ENCODE measurements at places on chromosomes 2 and 18. TPM values are rescaled to one million over a fixed set of nuclear protein-coding genes. Genes with fewer than 3 reads are reported as not detected.

DNA sequence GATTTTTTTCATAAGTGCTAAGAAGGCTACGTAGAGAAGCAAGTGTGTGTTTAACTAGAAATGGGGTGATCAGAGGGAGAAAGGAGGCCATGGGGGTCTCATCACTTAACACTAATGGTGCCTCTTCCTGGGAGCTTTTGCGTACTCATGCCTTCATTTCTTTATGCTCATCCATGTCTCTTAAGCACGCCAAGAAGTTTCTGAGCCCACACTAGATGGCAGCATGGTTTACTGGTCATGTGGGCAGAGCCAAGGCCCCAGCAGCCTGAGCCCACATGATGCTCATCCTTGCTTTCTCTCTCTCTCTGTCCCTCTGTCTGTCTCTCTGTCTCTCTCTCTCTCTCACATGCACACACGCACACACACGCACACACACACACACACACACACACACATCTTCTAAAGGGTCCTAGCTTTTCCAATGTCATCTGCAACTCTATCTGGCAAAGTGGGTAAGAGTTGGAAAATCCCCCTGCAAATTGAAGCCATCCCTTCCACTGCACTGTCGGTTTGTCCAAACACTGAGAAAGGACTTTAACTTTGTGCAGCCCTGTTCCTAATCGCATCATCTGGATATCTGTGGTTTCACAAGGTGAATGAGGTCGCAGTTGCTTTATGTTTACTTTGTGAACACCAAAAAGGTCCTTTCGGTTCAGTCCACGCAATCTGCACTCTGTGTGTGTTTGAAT is 137.1 kb upstream of the CCDC68 start:
- H3K4me3 ChIP-seq, result no peak overlapping the region
- no peak for DNase-seq
- no peaks in the 10 kb centered on the region for H3K36me3 ChIP-seq

DNA sequence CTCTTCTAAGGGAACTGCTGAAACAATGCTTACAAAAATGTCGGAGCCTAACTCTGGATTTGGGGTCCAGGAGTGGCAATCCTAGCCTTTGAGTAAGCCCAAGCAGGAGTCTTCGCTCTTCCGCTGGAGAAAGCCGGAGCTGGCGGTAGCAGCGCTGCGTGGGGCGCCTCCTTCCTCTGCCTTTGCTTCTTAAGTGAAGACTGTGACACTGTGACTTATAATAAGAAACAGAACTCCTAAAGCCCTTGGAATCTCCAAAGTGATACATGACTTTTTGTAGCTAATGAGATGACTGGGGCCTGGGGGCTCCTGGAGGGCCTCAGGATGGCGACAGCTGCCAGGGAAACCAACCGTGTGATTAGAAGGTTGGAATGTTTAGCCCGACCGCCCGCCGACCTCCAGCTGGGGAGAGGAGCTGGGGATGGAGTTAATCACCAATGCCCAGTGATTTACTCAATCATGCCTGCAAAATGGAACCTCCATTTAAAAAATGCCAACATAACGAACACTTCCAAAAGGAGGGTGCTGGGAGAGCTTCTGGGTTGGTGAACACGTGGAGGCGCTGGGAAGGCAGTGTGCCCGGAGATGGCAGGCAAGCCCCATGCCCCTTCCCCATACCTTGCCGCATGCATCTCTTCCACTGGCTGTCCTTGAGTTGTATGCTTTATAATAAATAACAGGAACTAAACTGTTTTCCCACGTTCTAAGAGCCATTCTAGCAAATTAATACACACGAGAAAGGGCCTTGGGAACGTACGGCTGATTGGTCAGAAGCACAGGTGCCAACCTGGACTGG is 29.0 kb upstream of the MAL start:
- H3K27ac ChIP-seq, result no peak overlapping the region
- H3K27me3 ChIP-seq, result peaks cover 15% of the 10 kb centered on the region
- no peaks in the 10 kb centered on the region for H3K36me3 ChIP-seq
- no peak overlapping the region for H3K4me3 ChIP-seq
- H3K4me1 ChIP-seq, result no peaks in the 10 kb centered on the region

DNA sequence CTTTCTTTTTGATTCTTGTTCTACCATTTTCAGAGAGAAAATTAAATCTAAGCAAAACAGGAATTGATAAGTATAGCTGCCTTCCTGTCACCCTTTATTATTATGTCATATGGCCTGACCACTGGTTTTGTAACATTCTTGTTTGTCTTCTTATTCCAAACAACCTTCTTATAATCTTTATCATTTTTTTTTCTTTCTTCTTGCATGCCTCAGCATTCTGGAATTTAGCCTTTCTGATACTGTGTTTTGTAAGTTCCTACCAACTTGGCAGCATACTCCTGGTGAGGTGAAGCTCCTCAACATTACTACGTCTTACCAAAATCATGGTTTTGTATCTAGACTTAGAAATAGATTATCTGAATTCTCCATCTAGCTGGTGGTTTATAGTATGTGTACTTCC is 199.2 kb downstream of the CAMKMT start:
- H3K27me3 ChIP-seq, result no peaks in the 10 kb centered on the region
- no peak overlapping the region for H3K27ac ChIP-seq
- no peak for DNase-seq
- no peak overlapping the region for H3K4me3 ChIP-seq

Gene POTEJ
- total RNA-seq, result not detected

DNA sequence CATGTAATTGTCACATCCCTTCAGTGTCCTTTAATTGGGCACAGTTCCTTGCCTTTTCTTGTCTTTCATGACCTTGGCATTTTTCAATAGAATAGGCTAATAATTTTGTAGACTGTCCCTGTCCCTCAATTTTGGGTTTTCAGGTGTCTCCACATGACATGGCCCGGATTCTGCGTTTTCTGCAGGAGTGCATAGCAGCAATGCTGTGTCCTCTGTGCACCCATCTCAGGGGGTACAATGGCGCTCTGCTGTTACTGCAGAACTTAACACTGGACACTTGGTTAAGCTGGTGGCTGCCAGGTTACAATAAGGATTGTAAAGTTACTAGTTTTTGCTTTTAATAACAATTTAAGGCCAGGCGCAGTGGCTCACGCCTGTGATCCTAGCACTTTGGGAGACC is 51.3 kb downstream of the INPP5D start:
- no peak overlapping the region for H3K4me3 ChIP-seq
- H3K27me3 ChIP-seq, result no peaks in the 10 kb centered on the region
- no peak for DNase-seq
- peaks cover 58% of the 10 kb centered on the region for H3K36me3 ChIP-seq
- H3K27ac ChIP-seq, result peak overlapping the region; percentile 2
- peaks cover 79% of the 10 kb centered on the region for H3K4me1 ChIP-seq

GRCh38 chr2:143968860-143969259 is 551.1 kb downstream of the ZEB2 start:
- no peak overlapping the region for H3K27ac ChIP-seq
- no peak for DNase-seq
- H3K4me1 ChIP-seq, result no peaks in the 10 kb centered on the region

DNA sequence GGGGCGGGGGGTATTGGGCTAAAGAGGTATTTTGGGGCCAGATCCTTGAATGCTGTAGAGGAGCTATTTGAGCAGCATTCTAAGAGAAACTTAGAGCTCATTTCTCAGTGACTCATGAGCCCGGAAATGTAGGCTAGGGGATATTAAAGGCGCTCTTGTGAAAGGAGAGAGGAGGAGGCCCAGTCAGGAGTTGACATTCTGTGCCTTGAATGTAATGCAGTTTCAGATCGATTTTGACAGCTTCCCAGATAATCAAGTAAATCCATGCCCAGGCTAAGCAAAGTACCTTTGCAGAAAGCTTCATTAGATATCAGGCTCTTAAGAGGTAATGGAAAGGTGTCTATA is 1.5 kb downstream of the CAB39 start:
- H3K36me3 ChIP-seq, result peaks cover 22% of the 10 kb centered on the region
- H3K27me3 ChIP-seq, result no peaks in the 10 kb centered on the region
- DNase-seq, result no peak
- peaks cover 60% of the 10 kb centered on the region for H3K4me1 ChIP-seq
- peak overlapping the region; percentile 90 for H3K27ac ChIP-seq
- H3K4me3 ChIP-seq, result peak overlapping the region; percentile 94
